Thoracic aorta (tissue), 2 donors: ENCODE measurements at places on chromosomes 12 and 14. TPM values are rescaled to one million over a fixed set of nuclear protein-coding genes. Genes with fewer than 3 reads are reported as not detected.

- DNase-seq, result no peak
Observed at GRCh38 chr12:130336723-130337487, 782 bp upstream of the PIWIL1 start.

- DNase-seq, result no peak
Observed at GRCh38 chr14:93099196-93099595, 16.5 kb downstream of the ITPK1 start.

DNA sequence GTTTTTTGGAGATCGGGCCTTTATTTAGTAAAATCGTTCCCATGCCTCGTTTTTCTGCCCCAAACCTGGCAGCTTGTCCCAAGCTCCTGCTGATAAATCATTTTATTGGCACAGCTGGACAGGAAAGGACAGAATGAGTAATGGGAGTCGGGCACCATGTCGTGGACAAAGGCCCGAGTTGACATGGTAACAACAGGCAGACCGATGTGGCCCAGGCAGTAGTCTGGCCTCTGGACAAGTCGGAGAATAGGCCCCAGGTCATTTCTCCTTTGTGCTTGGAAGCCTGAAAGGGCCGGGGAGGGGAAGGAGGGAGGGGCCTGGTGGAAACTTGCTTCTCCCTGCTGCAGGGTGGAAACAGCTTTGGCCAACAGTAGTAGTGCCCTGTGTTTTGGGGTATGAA is 234.9 kb downstream of the SUDS3 start:
- peak; percentile 5 for DNase-seq

GRCh38 chr12:95130096-95130495 is 56.7 kb upstream of the NR2C1 start:
- DNase-seq, result no peak

DNA sequence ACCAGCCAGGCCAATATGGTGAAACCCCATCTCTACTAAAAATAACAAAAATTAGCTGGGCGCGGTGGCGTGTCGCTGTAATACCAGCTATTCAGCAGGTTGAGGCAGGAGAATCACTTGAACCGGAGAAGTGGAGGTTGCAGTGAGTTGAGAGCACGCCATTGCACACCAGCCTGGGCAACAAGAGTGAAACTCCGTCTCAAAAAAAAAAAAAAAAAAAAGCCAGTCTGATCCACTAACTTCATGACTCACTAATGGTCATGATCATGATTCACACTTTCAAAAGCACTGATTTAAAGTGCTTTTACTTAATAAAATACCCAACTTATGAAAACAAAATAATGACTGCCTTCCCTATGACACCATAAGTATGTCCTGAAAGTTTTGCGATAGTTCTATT is 38.4 kb upstream of the CPM start:
- no peak for DNase-seq

DNA sequence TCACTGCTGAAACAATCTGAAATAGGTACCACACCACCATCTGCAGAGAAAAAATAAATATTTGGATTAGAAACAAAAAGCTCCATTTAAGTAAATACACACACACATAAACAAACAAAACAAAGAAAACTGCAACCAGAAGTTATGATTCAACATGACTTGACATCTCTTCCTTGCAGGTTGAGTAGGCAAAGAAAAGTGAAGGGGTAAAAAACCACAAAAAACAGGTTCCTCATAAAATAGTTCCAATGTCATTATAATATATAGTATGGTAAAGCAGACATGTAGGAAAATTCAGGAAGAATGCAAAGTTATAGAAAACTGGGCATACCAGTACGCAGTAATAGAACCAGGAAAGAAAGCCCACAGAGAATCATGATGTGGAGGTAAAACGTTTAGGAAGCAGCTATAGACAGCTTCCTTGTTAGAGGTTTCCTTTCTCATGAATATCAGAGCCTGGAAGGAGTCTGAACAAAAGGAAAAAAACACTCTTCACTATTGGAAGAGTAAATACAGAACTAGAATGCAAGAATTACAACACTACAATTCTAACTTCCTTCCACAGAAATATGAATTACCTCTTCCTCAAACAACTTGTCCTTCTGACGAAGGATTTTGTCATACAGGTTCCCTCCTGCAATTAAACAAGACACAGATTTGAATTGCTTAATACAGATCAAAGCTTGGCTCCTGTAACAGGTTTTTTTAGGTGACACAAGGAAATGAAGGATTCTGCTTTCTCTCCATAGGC is 6.1 kb downstream of the NEK9 start:
- DNase-seq, result no peak

- DNase-seq, result no peak
Observed at GRCh38 chr12:43832463-43833168, 3.3 kb upstream of the TMEM117 start.

GRCh38 chr12:114986178-114986714 is 302.3 kb upstream of the TBX3 start:
- DNase-seq, result no peak

DNA sequence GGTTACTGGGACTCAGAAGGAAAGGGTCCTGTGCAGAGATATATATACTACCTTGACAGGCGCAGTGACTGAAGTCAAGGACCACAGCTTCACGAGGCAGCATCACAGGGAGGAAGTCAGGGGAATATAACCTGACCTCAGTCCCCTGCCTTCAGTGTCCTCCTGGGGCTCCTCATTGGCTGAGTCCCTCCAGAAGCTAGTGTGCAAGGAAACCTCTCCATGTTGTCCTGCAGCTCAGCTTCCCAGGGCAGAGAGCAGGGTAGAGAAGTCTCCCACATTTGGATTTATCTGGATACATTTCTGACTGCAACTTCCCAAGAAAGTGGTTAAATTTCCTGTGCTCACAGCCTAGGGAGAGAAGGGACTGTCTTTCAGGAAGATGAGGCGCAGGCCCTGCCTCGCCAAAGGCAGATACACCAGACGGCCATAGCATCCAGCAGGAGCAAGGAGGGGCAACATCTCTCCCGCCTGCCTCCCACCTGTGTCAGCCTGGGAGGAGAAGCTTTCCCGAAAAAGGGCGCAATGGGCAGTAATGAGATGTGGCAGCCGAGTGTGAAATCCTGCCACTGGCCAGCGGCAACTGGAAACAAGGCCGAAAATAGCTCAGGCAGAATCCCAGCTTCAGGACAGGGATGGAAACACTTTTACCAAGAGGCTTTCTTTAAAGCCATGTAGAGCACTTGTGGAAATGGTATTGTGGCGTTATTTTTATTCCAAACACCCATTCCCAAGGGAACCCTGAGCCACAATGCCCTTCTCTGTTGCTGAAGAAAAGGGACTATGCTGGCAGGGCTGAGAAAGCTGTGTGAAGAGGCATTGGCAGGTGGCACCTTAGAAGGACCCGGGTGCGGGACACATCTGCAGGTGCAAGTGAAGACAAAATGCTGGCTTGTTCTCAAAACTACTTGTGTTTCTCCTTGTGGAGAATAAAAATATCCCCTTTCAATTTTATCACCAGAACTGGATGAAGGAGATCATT is 54.9 kb upstream of the HIF1A start:
- DNase-seq, result no peak

DNA sequence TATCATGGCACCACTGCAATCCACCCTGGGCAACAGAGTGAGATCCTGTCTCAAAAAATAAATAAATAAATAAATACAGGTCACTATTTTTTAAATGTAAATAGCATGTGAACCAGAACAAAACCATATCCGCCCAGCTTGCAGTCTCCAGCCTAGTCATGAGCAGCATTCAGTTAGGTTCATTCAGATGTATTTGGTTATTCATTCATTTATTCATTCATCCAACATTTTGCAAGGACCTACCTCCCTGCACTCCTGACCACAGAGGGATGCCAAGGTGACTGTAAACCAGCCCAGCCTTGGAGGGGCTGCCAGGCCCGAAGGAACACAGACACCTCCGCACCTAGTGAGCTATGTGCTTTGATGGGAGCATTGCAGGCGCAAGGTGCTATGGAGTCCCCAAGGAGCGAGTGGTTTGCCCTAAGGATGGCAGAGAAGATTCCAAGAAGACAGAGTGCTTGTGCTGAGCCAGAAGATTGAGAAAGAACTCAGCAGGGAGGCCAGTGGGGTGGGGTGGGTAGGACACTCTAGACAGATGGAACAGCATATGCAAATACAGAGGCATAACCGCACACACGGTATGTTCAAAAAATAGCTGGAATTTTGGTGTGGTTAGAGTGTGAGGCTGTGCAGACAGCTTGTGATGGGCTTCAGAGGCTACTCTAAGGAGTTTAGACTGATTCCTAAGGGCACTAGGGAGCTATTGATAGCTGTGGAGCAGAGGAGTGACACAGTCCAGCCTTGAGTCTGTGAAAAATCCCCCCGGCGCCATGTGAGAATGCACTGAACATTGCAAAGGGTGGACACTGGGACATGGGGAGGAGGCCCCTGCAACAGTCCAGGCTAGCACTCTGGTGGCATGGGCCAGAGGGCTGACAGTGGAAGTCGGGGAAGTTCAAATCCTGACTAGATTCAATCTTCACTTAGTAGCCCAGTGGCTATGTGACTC is 11.7 kb downstream of the DTX1 start:
- DNase-seq, result no peak

DNA sequence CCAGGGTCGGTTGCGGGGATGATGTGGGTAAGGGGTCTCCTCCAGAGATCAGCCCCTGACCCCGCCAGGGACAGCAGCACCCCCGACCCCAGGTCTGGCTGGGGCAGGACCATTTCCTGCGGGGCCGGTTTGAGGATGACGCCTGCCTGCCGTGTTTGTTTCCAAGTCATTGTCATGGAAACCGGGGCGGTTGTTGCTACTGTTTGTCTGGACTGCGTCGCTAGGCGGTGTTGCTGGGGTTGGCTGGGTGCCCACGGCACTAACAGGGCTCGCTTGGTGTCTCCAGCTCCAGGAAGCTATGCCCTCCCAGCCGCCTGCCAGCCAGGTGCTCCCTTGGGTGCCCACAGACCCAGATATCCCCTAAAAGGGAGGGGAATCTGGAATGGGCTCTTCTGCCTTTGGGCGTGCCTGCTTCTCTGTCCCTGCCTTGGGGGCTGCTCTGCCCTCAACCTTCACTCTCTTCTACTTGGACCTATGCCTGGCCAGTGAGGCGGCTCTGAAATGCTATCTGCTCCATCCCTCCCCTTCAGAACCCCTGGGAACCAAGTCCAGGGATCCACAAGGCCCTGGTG is 4.7 kb upstream of the CRIP1 start:
- DNase-seq, result peak; percentile 95

TAS2R42 gene
- not detected for total RNA-seq

LMO3 gene
- total RNA-seq, result 45.4 TPM

LRRC10 gene
- total RNA-seq, result not detected

GALNT16 gene
- 12.1 TPM for total RNA-seq

RND1 gene
- 1.8 TPM for total RNA-seq
